ENCODE measurements at places on chromosomes 1 and 21.

- DNase-seq, result no peak
These were observed 15.0 kb upstream of the DUSP23 start for GRCh38 chr1:159765806-159766205.

DNA sequence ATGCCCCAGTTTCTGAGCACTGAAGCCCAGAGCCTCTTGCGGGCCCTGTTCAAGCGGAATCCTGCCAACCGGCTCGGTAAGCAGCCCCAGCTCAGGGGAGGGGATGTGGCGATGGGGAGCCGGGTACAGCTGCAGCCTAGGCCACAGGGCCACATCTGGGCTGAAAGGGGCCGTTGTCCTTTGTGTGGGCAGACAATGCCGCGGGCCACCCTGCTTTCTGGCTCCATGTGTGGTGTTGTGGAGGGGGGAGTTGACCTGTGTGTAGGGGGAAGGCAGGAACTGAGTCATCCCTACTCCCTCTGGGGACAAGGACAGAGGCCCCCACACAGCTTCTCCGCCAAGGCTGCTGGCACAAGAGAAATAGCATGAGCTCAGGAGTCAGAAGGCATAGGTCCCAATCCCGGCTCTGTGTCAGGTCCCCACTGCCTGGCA lies 26.0 kb downstream of the RPS6KA1 start:
- no peak for DNase-seq

DNA sequence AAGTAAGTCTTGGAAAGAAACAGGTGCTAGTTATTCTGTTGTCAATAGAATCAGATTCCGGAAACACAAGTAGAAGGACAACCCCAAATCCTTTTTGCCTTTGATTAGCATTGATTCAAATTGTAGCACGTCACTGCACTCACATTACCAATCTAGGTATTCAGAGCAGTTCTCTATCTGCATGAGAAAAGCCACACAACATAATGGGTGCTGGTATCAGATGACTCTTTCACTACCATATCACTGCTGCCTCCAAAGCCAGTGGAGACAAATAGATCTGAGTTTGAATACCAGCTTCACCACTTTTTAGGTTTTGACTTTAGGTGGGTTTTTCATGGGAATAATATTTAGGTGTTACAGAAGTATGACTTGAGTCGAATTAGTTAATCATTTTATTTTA lies 38.9 kb downstream of the RTCA start:
- no peak for DNase-seq

- DNase-seq, result no peak
These were observed 9.0 kb downstream of the TRAF5 start for GRCh38 chr1:211335522-211336157.

DNA sequence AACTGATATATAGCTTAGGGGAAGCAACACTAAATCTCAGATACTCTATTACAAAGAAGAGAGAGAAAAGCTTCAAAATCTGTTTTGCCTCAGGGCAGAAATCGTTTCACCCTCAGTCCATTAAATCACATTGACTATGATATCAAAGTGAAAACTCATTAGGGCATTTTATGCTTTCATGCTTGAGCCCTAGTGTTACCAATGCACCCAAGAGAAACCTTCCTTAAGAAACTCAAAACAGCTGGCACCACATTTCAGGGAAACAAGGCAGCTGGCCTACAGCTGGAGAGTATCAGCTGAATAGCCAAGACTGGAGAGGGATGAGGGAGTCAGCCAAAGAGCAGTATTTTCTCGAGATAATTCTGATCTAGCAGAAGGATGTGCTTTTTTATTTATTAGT lies 14.9 kb downstream of the COLGALT2 start:
- DNase-seq, result no peak

GRCh38 chr1:30323841-30324240 lies 399.5 kb downstream of the MATN1 start:
- DNase-seq, result no peak

DNA sequence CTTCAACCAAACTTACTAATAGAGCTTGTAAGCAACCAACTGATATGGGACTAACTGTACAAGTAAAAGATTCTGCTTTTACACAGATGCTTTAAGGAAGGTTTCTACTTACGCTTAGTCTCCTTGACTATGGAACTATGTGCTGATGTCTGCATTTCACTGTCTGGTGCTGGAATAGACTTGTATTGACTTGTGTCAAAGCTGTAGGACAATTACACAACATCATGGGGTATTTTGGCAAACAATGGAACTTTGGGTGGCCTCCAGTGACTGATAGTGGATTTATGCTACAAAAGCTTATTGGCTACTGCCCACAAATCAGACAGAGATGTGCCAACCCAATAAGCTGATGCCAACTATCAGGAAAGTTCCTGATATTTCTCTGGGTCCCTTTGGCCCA lies 10.6 kb downstream of the CBR1 start:
- no peak for DNase-seq

DNA sequence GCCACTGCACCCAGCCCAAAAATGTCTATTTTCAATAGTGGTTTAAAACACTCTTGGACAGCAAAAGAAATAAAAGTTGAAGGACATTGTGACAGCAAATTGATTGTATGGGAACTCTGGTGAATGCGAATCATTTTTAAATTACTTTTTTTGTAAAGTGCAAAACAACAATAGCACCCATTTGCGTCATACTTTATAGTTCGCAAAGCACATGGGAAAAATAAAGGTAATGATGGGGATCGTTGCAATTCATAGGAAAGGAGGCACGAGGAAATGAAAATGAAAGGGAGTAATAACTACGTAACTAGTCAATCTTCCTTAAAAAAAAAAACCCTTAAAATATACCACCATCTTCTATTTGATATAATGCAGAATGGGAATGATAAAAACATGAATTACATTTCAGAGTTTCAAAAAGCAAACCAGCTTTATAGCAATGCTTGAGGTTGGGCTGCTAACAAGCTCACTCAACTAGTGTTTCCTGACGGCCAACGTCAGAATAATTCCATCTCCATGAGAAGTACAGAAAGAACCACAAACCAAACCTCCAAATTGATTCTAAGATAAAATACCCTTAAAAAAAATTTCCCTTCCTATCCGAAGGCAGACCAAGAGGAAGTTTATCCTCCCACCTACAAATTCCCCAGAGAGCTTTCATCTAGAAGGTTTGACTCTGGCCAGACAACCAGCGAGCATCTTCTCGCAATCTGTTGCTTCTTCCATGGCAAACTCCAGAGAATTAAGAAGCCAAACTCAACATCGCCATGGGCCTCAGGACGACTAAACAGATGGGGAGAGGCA lies at the start of gene EDARADD:
TSS of gene EDARADD (plus strand) at position 606 of the 801 bp plus-strand sequence. CDS start at position 765, 159 bp downstream.
- DNase-seq, result no peak
